Breast epithelium (tissue), 4 donors: ENCODE measurements at places on chromosomes 1 and 21. TPM values are rescaled to one million over a fixed set of nuclear protein-coding genes. Genes with fewer than 3 reads are reported as not detected.

- no peak overlapping the region for H3K27ac ChIP-seq
- H3K36me3 ChIP-seq = no peaks in the 10 kb centered on the region
- H3K27me3 ChIP-seq = no peaks in the 10 kb centered on the region
- peaks cover 30% of the 10 kb centered on the region for H3K4me1 ChIP-seq
Observed at GRCh38 chr1:39164256-39164655, 40.2 kb upstream of the MACF1 start.

RAP1GAP gene
- 0.32 TPM for total RNA-seq

CLDN19 gene
- not detected for total RNA-seq

ATG4C gene
- 9.1 TPM for total RNA-seq

EPHA10 gene
- 0.73 TPM for total RNA-seq
